Thoracic aorta endothelial cell (primary cell): ENCODE measurements at places on chromosomes 12 and 14. TPM values are rescaled to one million over a fixed set of nuclear protein-coding genes. Genes with fewer than 3 reads are reported as not detected.

The GPR162 gene
- total RNA-seq = 5.7 and 9.4 TPM in 2 replicates

The RBMS2 gene
- total RNA-seq = 43.8 and 53.7 TPM in 2 replicates

The NRIP2 gene
- total RNA-seq = not detected in 2 replicates

The IFNG-AS1 gene
- not detected in 2 replicates for total RNA-seq

The PPFIBP1 gene
- total RNA-seq = 282 and 317 TPM in 2 replicates

The LYSET gene
- 14.4 and 14.8 TPM in 2 replicates for total RNA-seq

The SLC25A47 gene
- not detected in 2 replicates for total RNA-seq

The SIX4 gene
- 4.2 and 4.3 TPM in 2 replicates for total RNA-seq

The AQP5 gene
- total RNA-seq = not detected in 2 replicates

The MMP17 gene
- 3.2 and 4.8 TPM in 2 replicates for total RNA-seq

The ENO2 gene
- total RNA-seq = 12.2 TPM in 2 replicates

The ADAM21 gene
- total RNA-seq = 0.36 and 0.40 TPM in 2 replicates

The SLC38A1 gene
- total RNA-seq = 151 and 191 TPM in 2 replicates

The IFI27 gene
- 294 and 346 TPM in 2 replicates for total RNA-seq

The OTOGL gene
- total RNA-seq = 3.1 and 5.3 TPM in 2 replicates

The GLI1 gene
- 0.07 TPM in 1 of 2 replicates, not detected in the other for total RNA-seq

The MAP3K9 gene
- under 0.01 and 0.07 TPM in 2 replicates for total RNA-seq

The TGM1 gene
- total RNA-seq = 1.1 and 1.2 TPM in 2 replicates

The RTN1 gene
- total RNA-seq = 0.93 and 1.1 TPM in 2 replicates
